ENCODE measurements at places on chromosomes 7 and 10. TPM values are rescaled to one million over a fixed set of nuclear protein-coding genes. Genes with fewer than 3 reads are reported as not detected.

TMEM176B gene
- 33.9 TPM for total RNA-seq

CFAP69 gene
- total RNA-seq: 51.1 TPM

DNA sequence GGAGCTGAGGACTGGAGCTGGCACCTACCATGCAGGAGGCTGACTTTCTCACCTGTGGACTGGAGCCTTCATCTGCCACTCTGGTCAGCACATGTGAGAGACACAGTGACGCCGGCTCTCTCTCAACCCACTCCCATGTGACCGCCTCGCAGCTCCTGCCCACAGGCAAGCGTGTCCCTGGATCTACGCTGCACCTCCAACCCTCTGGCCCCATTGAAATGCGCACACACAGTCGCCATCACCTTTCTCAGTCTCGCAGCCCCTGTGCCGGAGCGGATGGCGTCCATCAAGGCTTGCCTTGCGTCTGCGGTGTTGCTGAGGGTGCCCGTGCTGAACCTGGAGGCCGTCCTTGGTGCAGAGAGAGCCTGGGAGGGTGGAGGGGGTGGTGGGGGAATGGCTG lies 242.2 kb upstream of the GRB10 start:
- no peak for DNase-seq

DNA sequence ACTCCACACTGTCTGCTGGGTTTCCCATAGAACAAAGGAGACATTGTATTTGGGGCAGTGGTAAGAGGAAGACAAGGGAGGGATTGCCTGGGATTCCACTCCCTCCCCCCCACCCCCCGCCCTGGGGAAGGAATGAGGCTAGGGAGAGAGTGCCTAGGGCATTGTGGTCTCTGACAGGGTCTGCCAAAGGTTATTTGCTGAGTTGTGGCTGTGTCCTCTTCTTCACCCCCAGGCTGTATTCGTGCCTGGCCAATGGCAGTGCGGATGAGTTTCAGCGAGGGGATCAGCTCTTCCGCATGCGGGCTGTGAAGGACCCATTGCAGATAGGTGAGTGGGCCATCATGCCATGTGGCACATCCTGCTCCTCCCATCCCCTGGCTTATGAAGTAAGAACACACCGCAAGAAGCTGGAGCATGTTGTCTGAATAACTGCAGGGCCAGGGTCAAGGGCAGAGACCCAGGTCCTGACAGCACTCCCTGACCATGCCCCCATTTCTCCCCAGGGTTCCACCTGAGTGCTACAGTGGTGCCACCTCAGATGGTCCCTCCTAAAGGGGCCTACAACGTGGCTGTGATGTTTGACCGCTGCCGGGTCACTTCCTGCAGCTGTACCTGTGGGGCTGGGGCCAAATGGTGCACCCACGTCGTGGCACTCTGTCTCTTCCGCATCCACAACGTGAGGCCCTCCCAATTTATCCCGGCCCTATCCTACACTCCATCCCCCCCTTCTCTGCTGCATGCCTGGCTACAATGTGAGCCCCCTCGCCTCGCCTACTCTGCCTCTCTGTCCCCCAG lies 3.7 kb downstream of the ZSWIM8 start:
- DNase-seq: no peak

DNA sequence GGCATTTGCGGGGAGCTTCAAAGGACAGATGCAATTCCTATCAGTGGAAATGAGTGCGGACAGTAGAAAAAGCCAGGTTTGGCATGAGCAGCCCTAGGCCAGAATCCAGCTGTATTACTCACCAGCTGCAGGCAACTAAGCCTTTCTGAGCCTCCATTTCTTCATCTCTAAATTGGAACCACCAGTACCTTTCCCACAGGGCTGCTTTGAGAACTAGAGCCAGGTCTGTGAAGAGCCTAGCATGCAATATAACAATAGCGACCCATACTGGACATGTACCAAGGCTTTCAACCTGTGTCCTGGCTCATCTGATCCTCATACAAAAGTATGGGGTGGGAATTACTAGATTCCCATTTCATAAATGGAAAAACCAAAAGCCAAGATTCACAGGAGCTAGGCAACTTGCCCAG lies 101.0 kb downstream of the GSAP start:
- no peak for DNase-seq

GRCh38 chr10:13651969-13652720 lies 65.4 kb downstream of the PRPF18 start:
- DNase-seq: no peak

DNA sequence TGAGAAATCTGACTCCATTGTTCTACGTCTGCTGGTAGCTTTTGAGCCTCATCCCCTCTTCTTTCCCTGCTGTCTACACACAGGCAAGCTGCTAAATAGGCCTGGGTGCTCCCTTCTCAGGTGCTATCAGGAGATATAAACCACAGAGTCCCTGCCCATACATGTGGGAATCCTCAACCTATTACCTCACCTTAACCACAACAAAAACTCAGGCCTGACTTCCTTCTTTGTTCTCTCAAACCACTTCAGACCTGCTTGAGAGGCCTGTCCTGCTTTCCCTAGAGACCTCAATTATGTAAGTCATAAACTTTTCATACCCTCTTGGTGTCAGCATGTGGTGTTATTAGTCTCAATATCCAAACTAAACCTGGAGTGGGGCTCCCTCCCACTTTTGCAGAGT lies 75.0 kb upstream of the MAGI2 start:
- DNase-seq: no peak

DNA sequence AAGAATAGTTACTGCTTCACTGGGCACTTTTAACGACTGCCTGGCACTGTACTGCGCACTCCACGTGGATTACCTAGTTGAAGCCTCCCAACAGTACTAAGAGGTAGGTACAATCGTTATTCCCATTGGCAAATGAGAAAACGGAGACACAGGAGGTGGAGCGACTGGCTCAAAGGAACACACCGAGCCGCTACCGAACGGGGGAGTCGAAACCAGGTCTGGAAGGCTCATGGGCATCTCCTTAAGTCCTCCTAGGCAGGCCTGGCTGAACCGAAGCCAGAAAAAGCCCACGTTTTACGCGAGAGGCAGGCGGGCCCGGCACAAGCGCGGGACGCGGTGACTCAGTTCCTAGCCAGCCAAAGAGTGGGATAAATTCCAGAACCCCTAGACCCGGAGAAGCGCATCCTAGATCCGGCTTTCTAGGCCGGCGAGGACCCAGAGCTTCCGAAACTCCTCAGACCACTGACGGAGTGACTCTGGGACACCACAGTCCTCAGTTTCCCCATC lies 472 bp downstream of the PDAP1 start:
- no peak for DNase-seq

GRCh38 chr7:18356191-18356645 lies 139.3 kb upstream of the HDAC9 start:
- no peak for DNase-seq

DNA sequence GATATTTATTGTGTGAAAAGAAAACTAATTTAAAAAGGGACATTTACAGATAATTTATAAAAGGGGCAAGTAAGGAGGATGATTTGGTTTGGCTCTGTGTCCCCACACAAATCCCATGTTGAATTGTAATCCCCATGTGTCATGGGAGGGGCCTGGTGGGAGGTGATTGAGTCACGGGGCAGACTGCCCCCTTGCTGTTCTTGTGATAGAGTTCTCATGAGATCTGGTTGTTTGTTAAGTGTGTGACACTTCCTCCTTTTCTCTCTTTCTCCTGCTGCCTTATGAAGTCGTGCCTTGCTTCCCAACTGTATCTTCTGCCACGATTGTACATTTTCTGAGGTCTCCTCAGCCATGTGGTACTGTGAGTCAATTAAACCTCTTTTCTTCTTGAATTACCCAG lies 171.0 kb upstream of the SEMA3E start:
- DNase-seq: no peak

DNA sequence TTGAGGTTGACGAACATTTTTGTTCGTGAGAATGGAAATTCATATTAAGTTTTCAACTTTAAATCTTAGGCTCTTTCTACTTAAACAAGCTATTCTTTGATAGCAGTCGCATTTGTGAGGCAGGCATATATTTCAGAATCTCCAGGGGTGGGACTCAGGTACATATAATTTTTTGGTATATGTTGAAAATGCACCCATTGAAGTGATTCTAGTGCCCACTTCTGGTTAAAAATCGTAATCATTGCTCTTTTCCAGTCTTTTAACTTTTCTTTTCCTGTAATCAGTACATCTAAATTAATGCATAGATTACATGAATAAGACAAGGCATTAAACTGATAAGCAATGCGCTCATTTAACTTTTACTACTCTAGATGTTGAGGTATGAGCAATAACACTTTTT lies 67.8 kb downstream of the ZNRF2 start:
- no peak for DNase-seq

- DNase-seq: no peak
Measured at GRCh38 chr7:25671111-25671510, 442.8 kb upstream of the NPVF start.

- no peak for DNase-seq
Measured at GRCh38 chr7:1689311-1689710, 19.2 kb downstream of the ELFN1 start.

- no peak for DNase-seq
Measured at GRCh38 chr7:29996321-29996720, 6.7 kb upstream of the SCRN1 start.

GRCh38 chr7:153381275-153382040 lies 621.9 kb downstream of the ACTR3B start:
- no peak for DNase-seq

GRCh38 chr10:90592638-90593302 lies 265.1 kb downstream of the HTR7 start:
- DNase-seq: no peak

DNA sequence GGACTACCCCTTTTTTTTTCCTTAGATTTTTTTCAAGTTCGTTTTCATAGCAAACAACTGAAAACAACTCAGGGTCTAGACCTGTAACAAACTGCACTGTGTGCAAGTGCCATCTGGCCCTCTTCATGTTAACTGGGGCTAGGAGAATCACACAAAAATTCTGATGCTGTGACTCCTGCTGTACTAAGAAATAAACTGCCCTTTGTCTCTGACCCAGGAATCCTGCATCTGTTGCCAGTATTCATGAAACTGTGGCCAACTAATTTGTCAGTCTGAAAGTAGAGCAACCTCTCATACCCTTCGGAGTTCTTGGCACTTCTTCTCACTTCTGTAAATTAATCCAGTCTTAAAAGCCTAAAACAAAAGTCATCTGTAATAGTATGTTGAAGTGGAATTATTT lies 218.4 kb upstream of the PCDH15 start:
- DNase-seq: no peak

OR6B1 gene
- not detected for total RNA-seq

ADRA2A gene
- 21.8 TPM for total RNA-seq

DNA sequence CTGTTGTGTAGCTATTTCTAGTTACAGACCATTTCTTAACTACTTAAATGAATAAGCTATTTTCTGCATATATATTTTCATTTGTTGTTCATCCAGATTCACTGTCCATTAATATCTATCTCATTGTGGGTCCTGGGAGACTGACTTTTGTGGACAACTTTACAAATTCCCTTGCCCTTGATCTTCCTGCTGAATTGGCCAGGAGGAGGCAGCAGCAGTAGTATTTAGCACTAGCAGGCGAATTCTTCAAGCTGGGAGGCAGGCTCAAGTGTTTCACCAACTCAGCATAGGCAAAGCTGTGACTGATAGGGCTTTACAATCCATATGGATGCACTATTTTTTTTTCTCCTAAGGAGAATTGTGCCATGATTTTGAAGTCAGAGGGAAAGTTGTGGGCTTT lies 461.0 kb upstream of the NRG3 start:
- no peak for DNase-seq

DNA sequence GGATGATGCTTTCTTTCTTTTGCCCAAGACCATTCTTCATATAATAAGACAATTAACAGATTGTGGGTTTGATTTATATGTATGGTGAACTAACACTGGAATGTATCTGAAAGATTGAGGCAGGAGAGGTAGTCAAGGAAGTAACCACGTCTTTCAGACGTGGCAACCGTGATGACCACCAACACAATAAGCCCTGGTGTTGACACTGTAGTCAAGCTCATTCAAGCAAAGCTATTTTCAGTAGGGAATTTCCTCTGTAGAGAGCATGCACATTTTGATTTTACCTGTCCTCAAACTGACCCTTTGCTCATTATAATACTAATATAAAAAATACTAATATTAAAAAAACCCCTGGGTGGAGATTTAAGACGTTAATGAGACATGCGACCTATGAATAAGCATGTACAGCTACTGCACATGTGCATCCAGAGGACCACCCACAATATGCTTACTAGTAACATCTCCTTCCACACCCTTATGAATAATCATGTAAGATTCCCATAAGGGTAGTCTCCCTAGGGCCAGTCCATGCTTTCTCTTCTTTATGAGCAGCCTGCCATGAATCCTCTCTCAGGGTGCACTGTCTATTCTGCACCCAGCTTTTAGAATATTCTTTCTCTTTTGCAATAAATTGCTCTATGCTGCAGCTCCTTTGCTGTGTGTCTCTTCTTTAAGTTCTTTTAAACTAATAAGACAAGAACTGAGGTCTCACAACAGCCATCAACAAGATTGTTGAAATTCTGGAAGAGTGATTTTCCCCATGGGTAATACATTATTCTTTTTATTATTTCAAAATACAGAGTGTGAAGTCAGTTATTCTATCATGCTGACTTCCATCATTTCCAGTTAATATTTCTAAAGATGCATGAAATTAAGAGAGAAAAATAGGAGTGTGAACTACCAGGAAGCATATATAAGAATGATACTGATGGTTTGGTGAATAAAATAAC lies 151.3 kb upstream of the NPVF start:
- no peak for DNase-seq

GRCh38 chr7:101615446-101615845 lies 13.7 kb downstream of the MYL10 start:
- no peak for DNase-seq

GRCh38 chr10:19815731-19816410 lies 361 bp upstream of the PLXDC2 start:
- peak; percentile 40 for DNase-seq

GRCh38 chr10:22783807-22784206 lies 69.4 kb upstream of the PIP4K2A start:
- DNase-seq: no peak

DNA sequence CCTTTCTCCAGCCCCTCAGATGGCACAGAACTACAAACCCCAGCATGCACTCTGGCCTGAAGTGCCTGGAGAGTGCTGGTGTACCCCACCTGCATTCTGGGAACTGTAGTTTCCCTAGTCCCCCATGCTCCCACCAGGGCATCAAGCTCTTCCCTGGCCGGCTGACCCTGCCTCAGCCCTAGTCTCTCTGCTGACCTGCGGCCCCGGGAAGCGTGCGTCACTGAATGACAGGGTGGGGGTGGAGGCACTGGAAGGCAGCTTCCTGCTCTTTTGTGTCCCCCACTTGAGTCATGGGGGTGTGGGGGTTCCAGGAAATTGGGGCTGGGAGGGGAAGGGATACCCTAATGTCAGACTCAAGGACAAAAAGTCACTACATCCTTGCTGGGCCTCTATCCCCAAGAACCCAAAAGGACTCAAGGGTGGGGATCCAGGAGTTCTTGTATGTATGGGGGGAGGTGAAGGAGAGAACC lies 2.1 kb downstream of the NOS3 start:
- DNase-seq: no peak
